ENCODE measurements at places on chromosomes 3 and 15.

GRCh38 chr3:112092496-112093179 lies 6.4 kb downstream of the C3orf52 start:
- DNase-seq, result no peak

DNA sequence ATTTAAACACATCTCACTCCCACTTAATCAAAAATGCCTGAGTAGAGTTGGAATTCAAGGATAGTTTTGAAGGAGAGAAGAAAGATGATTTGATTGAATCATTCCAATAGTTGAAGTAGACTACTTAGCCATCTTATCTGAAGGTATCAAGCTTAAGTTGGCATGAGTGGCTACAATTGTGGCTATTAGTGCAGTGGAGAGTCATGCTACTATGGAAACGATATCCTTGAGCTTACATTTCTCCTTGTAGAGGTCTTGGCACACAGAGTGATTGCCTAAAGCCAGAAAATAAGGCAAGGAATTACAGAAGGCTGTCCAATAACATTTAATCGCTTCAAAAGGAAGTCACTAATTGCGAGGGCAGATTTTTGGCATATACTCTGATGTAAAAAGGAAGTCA lies 1022.7 kb downstream of the IGSF11 start:
- DNase-seq, result no peak

DNA sequence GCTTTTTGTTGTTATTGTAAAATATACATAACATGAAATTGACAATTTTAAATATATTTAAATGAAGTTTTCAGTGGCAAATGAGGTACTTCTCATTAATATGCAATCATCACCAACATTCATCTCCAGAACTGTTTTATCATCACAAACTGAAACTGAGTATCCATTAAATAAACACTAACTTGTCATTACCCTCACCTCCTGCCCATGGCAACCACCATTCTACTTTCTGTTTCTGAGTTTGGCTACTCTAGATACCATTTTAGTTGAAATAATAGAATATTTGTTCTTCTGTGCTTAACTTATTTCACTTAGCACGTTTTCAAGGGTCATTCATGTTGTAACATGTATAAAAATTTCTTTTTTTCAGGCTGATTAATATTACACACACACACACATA lies 834.3 kb downstream of the PLOD2 start:
- no peak for DNase-seq

- no peak for DNase-seq
Measured at GRCh38 chr3:145013931-145014330, 1042.3 kb downstream of the DIPK2A start.

DNA sequence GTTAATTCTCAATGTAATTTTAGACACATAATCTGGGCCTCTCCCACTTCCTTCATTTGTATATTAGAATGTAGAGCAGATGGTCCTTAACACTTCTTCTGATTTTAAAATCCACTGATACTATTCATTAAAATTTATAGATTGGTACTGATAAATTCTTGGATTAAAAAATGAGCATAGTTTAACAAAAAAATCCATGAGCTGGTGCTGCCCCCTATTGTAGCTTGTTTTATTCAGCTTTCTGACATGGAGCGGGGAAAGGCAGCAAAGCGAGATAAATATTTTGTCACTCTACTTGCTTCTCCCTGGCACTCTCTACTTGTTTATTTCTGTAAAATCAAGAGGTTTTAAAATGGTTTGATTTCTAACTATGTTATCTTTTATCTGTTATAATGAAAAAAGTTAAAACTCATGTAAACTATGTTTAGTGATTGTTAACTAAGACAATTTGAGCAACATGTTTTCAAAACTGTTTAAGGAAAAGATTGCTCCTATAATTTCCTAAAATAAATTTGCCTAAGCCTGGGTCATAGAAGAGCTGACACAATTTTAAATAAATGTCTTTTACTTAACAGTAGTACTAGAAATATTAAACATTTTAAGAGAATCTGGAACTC lies 26.5 kb upstream of the PLOD2 start:
- no peak for DNase-seq

- no peak for DNase-seq
Measured at GRCh38 chr3:97990624-97991292, 18.5 kb upstream of the RIOX2 start.

DNA sequence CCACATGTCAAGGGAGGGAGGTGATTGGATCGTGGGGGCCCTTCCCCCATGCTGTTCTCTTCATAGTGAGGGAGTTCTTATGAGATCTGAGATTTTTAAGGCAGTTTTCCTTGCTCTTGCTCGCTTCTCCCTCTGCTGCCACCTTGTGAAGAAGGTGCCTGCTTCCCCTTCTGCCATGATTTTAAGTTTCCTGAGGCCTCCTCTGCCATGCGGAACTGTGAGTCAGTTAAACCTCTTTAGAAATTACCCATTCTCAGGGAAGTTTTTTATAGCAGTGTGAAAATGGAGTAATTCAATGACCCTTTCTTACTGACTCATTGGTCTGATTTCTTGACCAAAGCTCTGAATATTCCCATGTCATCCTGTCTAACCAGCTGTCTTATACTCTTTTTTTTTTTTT lies 484.4 kb upstream of the TPRG1 start:
- DNase-seq, result no peak

DNA sequence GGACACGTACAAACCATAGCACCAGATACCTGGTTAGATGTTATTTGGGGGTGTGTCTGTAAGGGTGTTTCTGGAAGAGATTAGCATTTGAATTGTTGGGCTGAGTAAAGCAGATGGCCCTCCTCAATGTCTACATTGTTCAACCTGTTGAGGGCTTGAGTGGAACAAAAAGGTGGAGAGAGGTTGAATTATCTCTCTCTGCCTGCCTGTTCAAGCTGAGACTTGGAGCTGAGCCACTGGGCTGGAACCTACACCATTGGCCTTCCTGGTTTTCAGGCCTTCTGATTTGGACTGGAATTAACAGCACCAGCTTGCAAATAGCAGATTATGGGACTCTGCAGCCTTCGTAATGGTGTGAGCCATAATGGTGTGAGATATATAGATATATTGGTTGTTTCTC lies 71.3 kb upstream of the CORO2B start:
- no peak for DNase-seq

GRCh38 chr15:92648190-92648875 lies 7.2 kb downstream of the FAM174B start:
- DNase-seq, result no peak

- no peak for DNase-seq
Measured at GRCh38 chr15:52171807-52172206, 19.4 kb downstream of the GNB5 start.

DNA sequence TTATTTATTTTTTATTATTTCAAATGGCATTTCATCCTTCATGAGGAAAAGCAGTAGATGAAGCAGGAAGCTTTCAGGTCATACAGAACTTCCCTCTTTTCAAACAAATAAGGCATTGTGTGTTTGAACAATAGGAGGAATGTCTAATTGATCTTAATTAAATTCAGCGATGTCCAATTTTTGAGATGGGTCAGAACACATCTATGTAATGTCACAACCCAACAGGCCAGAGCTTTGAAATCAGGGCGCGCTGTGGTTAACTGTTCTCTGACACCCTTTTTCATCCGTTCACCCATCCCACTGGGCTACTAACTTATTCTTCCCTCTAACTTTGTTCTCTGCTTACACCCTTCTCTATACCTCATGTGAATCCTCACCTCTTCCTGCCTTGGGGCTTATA lies 510.5 kb downstream of the FOXP1 start:
- DNase-seq, result no peak

DNA sequence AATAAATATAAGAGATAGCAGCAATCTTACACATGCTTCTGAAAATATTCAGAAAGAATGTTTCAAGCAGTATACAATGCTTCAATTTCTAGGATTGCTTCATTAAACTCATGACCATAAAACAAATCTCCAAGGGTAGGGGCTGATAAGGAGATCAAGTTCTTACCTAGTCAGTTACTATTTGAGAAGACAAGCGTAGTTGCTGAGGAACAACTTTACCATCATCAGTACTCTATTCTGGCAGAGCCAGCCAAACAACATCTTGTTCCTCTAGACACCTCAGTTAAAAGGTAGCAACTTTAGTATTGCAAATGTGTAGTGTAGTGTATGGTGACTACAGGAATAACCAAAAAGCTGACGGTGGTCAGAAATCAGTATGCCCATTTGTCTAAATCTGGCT lies 85.4 kb upstream of the CHRM5 start:
- no peak for DNase-seq

DNA sequence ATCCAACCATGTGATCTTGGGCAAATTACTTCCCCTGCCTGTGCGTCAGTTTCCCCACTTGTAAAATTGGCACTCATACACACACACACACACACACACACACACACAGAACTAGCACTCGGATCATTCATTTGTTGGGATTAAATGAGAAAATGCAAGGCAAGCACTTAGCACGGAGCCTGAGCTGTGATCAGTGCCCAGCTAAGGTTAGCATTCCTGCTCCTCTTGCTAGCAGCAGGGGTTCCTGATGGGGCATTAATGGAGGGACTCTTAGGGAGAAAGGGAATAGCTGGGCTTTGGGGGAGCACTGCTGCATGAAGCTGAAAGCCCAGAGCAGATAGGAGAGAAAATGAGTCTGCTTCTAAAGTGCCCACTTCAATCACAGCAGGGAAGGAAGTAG lies 187.7 kb upstream of the C2CD4B start:
- no peak for DNase-seq

- no peak for DNase-seq
Measured at GRCh38 chr15:66477011-66477410, 20.6 kb downstream of the SNAPC5 start.

- no peak for DNase-seq
Measured at GRCh38 chr3:50132421-50133282, 22.5 kb upstream of the SEMA3F start.

DNA sequence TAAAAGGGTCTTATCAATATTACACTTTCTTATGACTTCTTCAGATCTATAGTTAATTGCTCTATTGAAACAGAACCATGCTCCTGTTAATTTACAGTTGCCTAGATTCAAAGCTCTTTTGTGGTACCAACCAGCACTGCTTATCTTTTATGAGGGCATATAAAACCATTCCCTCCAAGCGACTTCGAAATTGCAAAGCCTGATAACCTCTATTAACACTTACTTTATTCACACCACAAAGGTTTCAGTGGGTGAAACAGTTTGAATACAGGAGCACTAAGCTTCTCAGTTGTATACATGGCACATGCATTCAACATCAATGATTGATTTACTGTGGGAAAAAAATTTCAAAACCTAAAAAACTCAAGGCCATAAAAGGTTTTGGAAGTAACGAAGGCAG lies 74.9 kb upstream of the PPIB start:
- DNase-seq, result no peak

All from stimulated activated CD8-positive, alpha-beta memory T cell treated with anti-CD3 and anti-CD28 coated beads, Interleukin-4, amount 100 ng/mL, for 24 hours (primary cell).